Hematopoietic multipotent progenitor cell (in vitro differentiated cells): ENCODE measurements at places on chromosomes 2 and 18. TPM values are rescaled to one million over a fixed set of nuclear protein-coding genes. Genes with fewer than 3 reads are reported as not detected.

Gene MDH1B
- 1.3 TPM for total RNA-seq

Gene IL1F10
- total RNA-seq: not detected

Gene SLC16A14
- 3.8 TPM for total RNA-seq

Gene SLC5A7
- total RNA-seq: not detected

Gene NCKAP5
- not detected for total RNA-seq

DNA sequence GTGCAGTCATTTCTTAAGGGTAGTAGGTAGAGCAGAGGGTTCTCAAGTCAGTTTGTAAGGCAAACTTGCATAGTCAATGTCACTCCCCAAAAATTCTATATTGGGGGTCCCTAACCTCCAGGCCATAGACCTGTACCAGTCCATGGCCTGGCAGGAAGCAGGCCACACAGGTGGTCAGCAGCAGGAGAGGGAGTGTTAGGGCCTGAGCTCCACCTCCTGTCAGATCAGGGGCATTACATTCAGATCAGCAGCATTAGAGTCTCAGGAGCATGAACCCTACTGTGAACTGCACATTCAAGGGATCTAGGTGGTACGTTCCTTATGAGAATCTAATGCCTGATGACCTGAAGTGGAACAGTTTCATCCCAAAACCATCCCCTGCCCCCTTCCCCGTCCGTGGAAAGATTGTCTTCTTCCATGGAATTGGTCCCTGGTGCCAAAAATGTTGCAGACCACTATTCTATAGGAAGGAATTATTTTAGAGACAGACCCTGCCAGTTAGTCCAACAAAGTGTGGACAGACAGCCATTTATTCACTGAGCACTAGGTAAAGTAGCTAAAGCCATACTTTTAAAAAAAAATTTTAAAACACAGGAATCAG, 6.7 kb downstream of the COA5 start:
- peak; percentile 30 for DNase-seq

DNA sequence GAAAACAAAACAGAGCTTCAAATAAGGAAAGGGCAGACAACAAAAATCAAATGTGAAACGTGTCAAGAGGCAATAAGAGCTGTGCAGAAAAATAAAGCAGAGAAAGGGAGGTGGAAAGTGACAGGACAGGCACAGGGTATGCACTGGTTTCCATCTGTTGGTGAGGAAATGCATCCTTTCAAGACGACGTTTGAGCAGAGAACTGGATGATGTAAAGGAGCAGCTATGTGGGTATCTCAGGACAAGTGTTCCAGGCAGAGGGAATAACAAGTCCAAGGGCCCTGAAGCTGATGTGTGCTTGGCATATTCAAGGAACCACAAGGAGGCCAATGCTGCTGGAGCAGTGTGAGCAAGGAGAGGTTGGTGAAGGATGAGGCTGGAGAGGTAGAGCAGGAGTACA, 168.9 kb upstream of the SERPINE2 start:
- DNase-seq: no peak

- no peak for DNase-seq
Measured at GRCh38 chr2:61658841-61659780, 121.0 kb upstream of the XPO1 start.

DNA sequence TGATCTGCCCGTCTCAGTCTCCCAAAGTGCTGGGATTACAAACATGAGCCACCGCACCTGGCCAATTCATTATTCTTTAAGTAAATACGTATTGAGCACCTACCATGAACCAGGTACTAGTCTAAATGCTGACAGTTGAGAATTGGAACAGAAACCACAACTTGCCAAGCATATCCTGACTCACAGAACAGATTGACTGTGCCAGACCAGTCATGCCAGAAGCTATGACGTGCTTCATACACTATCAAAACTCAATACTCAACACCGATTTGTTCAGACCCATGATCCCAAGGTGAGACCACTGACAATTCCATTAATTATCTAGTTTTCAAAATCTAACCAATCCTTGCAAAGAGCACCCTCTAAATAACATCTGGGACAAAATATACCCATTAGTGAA, 148.6 kb downstream of the B3GNT2 start:
- peak; percentile 9 for DNase-seq

- DNase-seq: peak; percentile 89
Measured at GRCh38 chr2:161136696-161137324, 23.4 kb upstream of the TANK start.

GRCh38 chr2:201406077-201406662, 45.1 kb downstream of the TRAK2 start:
- no peak for DNase-seq

DNA sequence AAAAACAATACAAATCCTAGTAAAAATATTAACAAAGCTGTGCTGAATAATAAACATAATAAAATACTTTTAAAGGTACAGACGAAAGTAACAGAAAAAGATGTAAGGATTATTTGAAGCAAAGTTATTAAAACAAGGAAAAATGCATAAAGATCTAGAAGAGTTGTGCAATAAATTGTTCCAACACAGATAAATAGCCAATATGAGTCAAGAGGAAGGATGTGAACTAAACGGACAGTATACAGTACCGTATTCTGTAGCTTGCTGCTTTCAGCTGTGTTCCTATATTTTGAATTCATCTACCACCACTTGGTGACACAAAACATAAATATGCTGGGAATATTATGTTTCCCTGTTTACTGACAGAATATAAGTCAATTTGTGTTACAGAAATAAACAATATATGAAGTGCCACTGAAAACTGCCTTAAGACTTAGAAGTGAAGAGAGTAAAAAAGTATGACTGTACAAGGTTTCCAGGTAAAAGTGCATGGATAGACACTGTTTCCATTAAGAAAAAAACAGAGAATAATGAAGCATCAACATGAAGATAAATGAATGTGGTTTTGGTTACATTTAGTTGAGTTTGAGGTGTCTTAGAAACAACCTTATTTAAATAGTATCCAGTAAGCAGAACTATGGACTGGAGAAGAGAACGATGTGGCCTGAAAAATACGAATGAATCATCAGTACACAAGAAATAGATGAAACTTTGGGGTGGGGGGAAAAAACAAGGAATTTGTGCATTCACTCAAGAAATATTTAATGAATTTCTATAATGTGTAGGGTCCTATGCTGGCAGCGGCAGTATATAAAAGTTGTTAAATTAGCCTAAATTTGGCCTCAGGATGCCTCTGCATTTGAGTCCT, 13.1 kb downstream of the PPP3R1 start:
- no peak for DNase-seq

- no peak for DNase-seq
Measured at GRCh38 chr18:9719421-9719981, 11.4 kb downstream of the RAB31 start.

GRCh38 chr18:49041435-49042245, 90.9 kb upstream of the SMAD7 start:
- DNase-seq: no peak

GRCh38 chr2:223532161-223532560, 70.0 kb downstream of the SCG2 start:
- no peak for DNase-seq
